Naive thymus-derived CD8-positive, alpha-beta T cell (primary cell): ENCODE measurements at places on chromosomes 13 and 19. TPM values are rescaled to one million over a fixed set of nuclear protein-coding genes. Genes with fewer than 3 reads are reported as not detected.
A peak's percentile ranks its signal among the peaks of the same experiment; 100 is the strongest.

HNRNPM gene
- 227 TPM for total RNA-seq

LONP1 gene
- 75.3 TPM for total RNA-seq

IZUMO2 gene
- not detected for total RNA-seq

KIR2DL1 gene
- not detected for total RNA-seq

GRIK5 gene
- 0.25 TPM for total RNA-seq

PCDH17 gene
- not detected for total RNA-seq

ZNF99 gene
- 0.05 TPM for total RNA-seq

- H3K36me3 ChIP-seq = peaks cover 6% of the 10 kb centered on the region
- H3K27me3 ChIP-seq = no peaks in the 10 kb centered on the region
- no peak for DNase-seq
- H3K27ac ChIP-seq = no peak overlapping the region
- no peak overlapping the region for H3K4me3 ChIP-seq
Measured at GRCh38 chr13:113216254-113217048, 7.0 kb downstream of the CUL4A start.

DNA sequence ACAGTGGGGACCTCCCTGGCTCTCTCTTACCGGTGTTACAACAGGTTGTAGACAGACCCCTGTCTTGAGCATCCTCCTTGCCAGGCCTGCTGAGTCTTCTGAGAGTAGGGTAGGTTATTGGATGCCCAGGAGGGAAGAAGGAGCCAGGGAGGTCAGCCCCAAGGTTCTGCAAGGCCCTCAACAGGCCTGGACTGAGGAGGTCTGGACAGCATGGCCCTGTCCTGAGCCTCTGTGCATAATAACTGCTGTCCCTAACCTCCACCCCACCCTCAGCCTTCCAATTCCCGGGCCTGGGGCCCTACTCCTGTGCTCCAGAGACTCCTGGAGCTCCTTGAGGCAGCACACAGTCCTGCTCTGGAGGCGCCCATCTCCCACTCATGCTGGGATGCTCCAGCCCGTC is 336 bp downstream of the CD22 start:
- no peaks in the 10 kb centered on the region for H3K36me3 ChIP-seq
- H3K4me1 ChIP-seq = peaks cover 16% of the 10 kb centered on the region
- peaks cover 18% of the 10 kb centered on the region for H3K27me3 ChIP-seq
- H3K4me3 ChIP-seq = no peak overlapping the region

GRCh38 chr13:66581675-66582074 is 648.5 kb downstream of the PCDH9 start:
- H3K36me3 ChIP-seq = no peaks in the 10 kb centered on the region
- no peaks in the 10 kb centered on the region for H3K4me1 ChIP-seq
- H3K27ac ChIP-seq = no peak overlapping the region
- DNase-seq = no peak
- H3K27me3 ChIP-seq = no peaks in the 10 kb centered on the region
- no peak overlapping the region for H3K4me3 ChIP-seq

DNA sequence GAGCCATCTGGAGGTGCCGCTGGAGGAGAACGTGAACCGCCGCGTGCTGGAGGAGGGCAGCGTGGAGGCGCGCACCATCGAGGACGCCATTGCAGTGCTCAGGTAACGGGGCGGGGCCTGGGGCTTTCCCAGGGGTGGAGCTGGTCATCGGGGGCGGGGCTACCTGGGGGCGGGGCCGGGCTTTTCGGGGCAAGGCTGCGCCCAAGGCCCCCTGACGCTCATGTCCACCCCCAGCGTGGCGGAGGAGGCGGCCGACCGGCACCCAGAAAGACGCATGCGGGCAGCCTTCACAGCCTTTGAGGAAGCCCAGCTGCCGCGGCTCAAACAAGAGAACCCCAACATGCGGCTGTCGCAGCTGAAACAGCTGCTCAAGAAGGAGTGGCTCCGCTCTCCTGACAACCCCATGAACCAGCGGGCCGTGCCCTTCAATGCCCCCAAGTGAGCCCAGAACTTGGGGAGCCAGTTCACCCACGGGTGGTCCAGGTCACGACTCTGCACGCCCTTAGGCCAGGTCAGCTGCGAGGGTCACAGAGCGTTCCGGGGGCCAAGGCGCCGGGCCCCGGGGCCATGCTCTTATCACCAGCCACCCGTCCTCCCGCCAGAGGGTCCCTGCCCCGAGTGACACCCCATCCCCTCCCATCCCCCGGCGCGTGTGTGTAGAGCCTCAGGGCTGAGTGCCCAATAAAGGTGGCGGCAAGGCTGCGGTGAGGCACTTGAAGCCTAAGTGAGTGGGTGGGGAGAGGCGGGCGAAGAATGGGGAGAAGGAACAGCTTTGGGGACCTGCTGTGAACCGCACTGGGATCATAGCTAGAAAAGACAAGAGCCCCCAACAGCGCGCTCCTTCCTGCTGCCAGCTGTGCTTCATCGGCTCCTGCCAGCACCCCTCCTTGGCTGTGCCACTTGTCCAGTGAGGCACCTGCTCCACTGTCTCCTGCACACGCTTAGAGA is 10.7 kb downstream of the CCDC124 start:
- H3K4me1 ChIP-seq = peaks cover 7% of the 10 kb centered on the region
- H3K36me3 ChIP-seq = no peaks in the 10 kb centered on the region
- no peak overlapping the region for H3K4me3 ChIP-seq
- no peak for DNase-seq

DNA sequence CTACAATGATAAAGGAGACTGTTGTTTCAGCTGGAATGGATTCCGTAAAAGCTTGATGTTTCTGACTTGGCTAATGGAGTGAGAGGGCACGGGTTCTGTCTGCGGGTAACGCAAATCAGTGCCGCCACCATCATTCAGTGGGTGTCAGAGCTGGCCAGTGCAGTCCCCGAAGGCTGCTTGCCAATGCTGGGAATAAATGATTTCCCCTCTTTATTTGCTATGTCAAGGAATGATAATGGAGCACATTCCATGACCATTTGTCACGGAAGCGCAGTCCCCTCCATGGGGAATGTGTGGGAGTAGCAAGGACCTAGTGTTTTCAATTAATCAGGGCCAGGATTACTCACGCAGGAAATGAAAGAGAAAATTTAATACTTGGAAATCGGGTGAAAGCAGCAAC is 899.3 kb downstream of the UQCRFS1 start:
- H3K27ac ChIP-seq = no peak overlapping the region
- peaks cover 2% of the 10 kb centered on the region for H3K27me3 ChIP-seq
- DNase-seq = no peak
- no peak overlapping the region for H3K4me3 ChIP-seq
- H3K36me3 ChIP-seq = no peaks in the 10 kb centered on the region

GRCh38 chr13:114057166-114058050 is 75.0 kb downstream of the RASA3 start:
- peaks cover 28% of the 10 kb centered on the region for H3K4me1 ChIP-seq
- H3K36me3 ChIP-seq = no peaks in the 10 kb centered on the region
- H3K27me3 ChIP-seq = no peaks in the 10 kb centered on the region
- no peak for DNase-seq

- peak overlapping the region; percentile 58 for H3K4me3 ChIP-seq
- H3K36me3 ChIP-seq = no peaks in the 10 kb centered on the region
- DNase-seq = peak; percentile 53
- H3K27ac ChIP-seq = no peak overlapping the region
- H3K27me3 ChIP-seq = peaks cover 22% of the 10 kb centered on the region
- H3K4me1 ChIP-seq = peaks cover 11% of the 10 kb centered on the region
Measured at GRCh38 chr19:1672038-1672768, 19.8 kb upstream of the TCF3 start.

DNA sequence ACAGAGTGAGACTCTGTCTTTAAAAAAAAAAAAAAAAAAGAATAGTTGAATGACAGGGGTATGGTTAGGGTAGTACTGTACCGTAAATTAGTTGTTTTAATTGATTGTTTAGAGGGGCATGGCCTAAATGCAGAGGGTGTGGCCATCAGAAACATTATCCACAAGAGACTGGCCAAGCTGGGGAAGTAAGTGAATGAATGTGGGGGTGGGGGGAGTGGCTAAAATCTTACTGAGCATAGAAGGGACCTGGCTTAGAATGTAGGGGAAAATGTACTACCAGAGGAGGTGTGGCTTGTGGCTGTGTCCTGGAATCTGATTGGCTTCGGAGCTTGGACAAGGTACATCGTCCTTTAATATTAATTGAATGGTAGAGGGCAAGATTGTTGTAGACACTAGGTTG is 3.8 kb downstream of the BCL2L12 start:
- no peaks in the 10 kb centered on the region for H3K27me3 ChIP-seq
- no peak overlapping the region for H3K4me3 ChIP-seq
- H3K27ac ChIP-seq = no peak overlapping the region
- peaks cover 35% of the 10 kb centered on the region for H3K4me1 ChIP-seq
- no peaks in the 10 kb centered on the region for H3K36me3 ChIP-seq
- DNase-seq = no peak

DNA sequence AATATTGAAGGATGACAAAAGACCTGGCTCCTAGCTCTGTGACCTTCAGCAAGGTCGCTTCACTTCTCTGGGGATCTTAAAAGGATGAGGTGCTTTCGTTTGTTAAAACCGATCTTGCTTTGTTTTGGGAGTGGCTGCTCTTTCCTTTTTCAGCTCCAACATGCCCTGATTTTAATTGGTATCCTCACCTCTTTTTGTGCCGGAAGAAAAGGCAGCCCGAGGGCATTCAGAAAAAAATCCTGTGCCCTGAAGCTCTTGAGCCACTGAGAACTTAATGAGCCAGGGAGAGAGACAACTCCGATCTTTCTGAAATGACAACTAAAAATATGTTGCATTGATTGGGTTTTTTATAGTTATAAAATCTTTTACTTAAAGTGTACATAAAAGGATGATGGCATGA is 19.4 kb downstream of the CLDN10 start:
- no peak overlapping the region for H3K27ac ChIP-seq
- peaks cover 13% of the 10 kb centered on the region for H3K27me3 ChIP-seq
- H3K4me3 ChIP-seq = no peak overlapping the region
- H3K36me3 ChIP-seq = no peaks in the 10 kb centered on the region
- H3K4me1 ChIP-seq = no peaks in the 10 kb centered on the region
- DNase-seq = no peak

- peaks cover 10% of the 10 kb centered on the region for H3K36me3 ChIP-seq
- H3K4me3 ChIP-seq = no peak overlapping the region
- H3K27ac ChIP-seq = peak overlapping the region; percentile 55
- no peaks in the 10 kb centered on the region for H3K27me3 ChIP-seq
- peaks cover 54% of the 10 kb centered on the region for H3K4me1 ChIP-seq
Measured at GRCh38 chr13:46121597-46122163, 16.8 kb upstream of the CPB2 start.

GRCh38 chr13:40452038-40452666 is 214.3 kb downstream of the FOXO1 start:
- no peak overlapping the region for H3K27ac ChIP-seq
- H3K4me3 ChIP-seq = no peak overlapping the region
- peaks cover 7% of the 10 kb centered on the region for H3K36me3 ChIP-seq
- H3K27me3 ChIP-seq = no peaks in the 10 kb centered on the region

DNA sequence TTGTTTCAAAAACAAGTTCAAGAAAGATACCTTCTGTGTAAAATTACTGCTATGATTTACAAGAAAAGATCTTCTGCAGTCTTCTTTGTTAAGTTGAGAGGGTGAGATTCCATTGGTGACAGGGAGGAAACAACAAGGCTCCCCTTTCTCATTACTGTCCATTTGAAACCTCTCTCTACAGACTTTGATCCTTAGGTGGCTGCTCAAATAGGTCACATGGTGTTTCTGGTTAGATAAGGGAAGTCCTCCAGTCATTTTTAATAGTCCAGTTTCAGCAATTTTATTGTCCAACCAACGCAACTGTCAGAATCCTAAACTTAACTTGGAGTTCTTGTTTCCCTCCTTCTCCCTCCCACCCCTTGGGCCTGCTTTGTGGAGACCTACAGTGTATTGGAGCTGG is 390.4 kb downstream of the EFNB2 start:
- no peaks in the 10 kb centered on the region for H3K4me1 ChIP-seq
- H3K4me3 ChIP-seq = no peak overlapping the region
- H3K27ac ChIP-seq = no peak overlapping the region
- H3K27me3 ChIP-seq = peaks cover 1% of the 10 kb centered on the region

DNA sequence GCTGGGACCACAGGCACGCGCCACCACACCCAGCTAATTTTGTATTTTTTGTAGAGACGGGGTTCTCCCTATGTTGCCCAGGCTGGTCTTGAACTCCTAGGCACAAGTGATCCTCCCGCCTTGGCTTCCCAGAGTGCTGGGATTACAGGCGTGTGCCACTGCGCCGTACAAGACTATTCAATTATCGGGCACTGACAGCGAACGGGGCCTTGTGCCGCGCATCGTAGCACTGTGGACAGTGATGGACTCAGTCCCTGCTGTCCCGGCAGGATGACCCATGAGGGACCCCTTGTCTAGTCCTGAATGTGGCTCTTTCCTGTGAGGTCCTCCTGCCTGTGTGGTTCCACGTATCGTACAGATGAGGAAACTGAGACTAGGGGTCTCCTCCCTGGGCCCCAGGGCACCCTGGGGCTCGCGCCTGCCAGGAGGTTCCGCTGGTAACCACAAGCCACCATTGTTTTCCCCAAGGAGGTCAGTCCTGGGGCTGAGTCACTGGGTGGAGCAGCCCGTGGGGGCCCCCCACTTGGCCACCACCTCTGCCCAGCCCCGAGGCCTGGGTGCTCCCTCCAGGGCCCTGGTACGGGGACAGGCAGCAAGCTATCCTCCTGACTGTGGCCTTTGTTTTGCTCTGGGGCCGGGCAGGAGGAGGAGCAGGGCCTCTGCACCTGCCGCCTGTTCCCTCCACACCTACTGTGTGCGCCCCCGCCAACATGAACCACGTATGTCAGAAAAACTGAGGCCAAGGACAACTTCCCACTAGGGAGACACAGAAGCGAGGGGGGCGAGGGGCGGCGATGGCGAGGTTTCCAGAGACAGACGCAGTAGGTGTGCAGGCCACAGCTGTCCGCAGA is 2.9 kb upstream of the TCF3 start:
- H3K27ac ChIP-seq = no peak overlapping the region
- H3K4me3 ChIP-seq = no peak overlapping the region
- peaks cover 10% of the 10 kb centered on the region for H3K4me1 ChIP-seq
- no peaks in the 10 kb centered on the region for H3K27me3 ChIP-seq
- H3K36me3 ChIP-seq = peaks cover 2% of the 10 kb centered on the region

DNA sequence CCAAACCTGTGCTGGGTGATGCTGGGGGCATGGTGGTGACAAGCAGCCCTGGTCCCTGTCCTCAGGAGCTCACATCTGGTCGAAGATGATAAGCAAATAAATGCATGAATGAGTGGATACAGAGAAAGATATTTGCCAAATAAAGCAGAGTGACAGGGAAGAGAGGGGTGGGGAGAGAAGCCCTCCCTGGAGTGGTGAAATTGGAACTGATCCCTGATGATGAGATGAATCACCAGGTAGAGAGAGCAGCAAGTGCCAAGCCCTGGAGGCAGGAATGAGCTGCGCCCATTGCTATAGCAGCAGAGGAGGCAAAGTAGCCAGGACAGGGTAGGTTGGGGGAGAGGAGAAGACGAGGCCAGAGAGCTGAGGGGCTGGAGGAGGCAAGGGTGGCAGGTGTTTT is 13.7 kb downstream of the FXYD5 start:
- H3K4me3 ChIP-seq = no peak overlapping the region
- peaks cover 42% of the 10 kb centered on the region for H3K36me3 ChIP-seq
- peak overlapping the region; percentile 84 for H3K27ac ChIP-seq

DNA sequence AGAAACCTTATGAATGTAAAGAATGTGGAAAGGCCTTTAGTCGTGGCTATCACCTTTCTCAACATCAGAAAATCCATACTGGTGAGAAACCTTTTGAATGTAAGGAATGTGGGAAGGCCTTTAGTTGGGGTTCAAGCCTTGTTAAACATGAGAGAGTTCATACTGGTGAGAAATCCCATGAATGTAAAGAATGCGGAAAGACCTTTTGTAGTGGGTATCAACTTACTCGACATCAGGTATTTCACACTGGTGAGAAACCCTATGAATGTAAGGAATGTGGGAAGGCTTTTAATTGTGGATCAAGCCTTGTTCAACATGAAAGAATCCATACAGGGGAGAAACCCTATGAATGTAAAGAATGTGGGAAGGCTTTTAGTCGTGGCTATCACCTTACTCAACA is 20.8 kb downstream of the ZNF283 start:
- no peak for DNase-seq
- H3K4me3 ChIP-seq = no peak overlapping the region
- no peaks in the 10 kb centered on the region for H3K27me3 ChIP-seq
- peaks cover 39% of the 10 kb centered on the region for H3K36me3 ChIP-seq
- no peak overlapping the region for H3K27ac ChIP-seq
- no peaks in the 10 kb centered on the region for H3K4me1 ChIP-seq
